SW 1271 (cell line): ENCODE measurements at places on chromosomes 5 and 9.

GRCh38 chr9:83280790-83281189 is 217.8 kb upstream of the RASEF start:
- DNase-seq = no peak

DNA sequence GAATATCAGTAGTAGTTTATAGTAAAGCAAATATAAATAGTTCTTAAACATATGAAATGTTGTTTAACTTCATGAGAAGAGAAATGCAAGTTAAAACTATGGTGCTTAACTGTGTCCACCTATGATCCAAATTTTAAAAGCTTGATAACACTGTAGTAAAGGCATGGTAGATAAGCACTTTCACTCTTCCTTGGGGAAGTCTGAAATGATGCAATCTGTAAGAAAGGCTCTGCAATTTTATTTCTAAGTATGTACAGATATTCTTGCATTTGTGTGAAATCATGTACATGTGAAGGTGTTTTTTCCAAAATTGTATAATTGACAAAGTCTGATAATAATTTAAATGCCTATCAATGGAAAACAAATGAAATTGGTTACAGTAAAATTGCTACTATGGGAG is 66.9 kb downstream of the SYK start:
- DNase-seq = no peak

- DNase-seq = no peak
These were observed 463.1 kb downstream of the NR2F1-AS1 start for GRCh38 chr5:93117751-93118531.

DNA sequence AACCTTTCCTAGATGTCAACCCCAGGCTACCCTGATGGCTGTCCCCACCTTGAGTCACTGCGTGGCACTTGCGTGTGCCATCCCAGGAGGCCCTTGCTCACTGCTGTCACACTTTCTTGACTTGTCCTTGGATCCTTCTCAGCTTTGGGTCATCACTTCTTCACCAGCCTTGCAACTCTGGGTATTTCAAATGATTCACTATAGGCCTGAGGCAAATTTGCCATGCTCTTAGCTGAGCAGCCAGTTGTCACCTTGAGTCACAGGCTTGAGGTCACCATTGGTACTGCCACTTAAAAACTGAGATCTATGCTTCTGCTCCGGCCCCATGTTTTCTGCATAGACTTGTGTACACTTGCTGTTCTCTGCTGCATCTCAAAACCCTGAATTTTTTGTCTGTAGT is 84.7 kb downstream of the BASP1 start:
- no peak for DNase-seq

DNA sequence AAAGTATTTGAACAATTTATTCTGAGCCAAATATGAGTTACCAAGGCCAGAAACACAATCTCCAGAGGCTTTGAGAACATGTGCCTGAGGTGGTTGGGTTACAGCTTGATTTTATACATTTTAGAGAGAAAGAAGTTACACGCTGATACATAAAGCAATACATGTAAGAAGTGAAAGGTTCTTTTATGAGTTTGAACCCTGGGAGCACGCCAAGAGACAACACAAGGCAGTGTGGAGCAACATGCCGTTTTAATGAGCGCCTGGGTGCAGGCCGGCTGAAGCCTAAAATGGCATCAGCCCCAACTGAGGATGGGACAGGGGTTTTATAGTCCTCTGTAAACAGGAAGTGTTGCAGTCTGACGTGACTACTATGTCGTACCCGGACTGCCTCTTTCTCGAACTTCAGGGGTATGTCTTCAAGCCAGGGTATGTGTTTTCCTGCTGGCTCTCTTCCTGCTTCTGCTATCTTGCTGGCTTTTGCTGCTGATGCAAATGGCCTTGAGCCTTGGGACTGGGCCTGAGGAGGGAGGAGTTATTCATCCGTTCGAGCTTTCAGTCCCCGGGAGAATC is 193.7 kb downstream of the CYLC2 start:
- no peak for DNase-seq

DNA sequence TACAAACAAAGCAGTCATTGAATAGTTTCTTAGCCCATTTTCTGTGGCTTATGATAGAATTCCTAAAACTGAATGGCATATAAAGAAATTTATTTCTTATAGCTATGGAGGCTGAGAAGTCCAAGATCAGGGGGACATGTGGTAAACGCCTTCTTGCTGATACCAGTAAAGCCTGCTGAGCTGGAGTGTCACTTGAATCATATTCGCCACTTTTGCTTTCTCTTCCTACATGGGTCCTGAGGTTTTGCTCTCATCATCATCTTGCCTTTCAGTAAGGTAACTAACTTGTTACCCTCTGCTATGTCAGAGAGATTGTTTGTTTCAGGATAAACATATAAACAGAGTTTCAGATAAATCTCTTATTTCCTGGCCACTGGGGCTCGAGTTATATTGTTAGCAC is 203.3 kb upstream of the DMRT1 start:
- no peak for DNase-seq

- no peak for DNase-seq
These were observed 95.4 kb downstream of the CACNA1B start for GRCh38 chr9:137972988-137973470.

- no peak for DNase-seq
These were observed 110.2 kb downstream of the LHFPL2 start for GRCh38 chr5:78538240-78538850.

DNA sequence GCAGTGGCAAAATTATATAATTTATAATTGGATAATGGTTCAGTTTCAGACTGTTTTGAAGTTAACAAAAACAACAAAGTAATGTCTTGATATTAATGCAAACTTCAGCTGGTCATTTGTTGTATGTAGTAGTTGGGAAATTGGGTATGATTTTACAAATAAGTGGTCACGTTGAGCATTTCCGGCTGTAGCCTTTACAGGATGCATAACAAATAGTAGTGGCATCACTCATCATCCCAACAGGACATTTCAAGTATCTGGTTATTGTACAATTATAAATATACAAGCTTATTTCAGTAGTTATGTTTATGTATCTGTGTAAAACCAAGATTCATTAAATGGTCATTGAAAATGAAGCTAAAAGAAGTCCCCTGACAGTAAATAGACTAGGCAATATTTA is 72.9 kb downstream of the SMIM15 start:
- DNase-seq = no peak

GRCh38 chr5:142966121-142966420 is 195.9 kb downstream of the ARHGAP26 start:
- DNase-seq = no peak

DNA sequence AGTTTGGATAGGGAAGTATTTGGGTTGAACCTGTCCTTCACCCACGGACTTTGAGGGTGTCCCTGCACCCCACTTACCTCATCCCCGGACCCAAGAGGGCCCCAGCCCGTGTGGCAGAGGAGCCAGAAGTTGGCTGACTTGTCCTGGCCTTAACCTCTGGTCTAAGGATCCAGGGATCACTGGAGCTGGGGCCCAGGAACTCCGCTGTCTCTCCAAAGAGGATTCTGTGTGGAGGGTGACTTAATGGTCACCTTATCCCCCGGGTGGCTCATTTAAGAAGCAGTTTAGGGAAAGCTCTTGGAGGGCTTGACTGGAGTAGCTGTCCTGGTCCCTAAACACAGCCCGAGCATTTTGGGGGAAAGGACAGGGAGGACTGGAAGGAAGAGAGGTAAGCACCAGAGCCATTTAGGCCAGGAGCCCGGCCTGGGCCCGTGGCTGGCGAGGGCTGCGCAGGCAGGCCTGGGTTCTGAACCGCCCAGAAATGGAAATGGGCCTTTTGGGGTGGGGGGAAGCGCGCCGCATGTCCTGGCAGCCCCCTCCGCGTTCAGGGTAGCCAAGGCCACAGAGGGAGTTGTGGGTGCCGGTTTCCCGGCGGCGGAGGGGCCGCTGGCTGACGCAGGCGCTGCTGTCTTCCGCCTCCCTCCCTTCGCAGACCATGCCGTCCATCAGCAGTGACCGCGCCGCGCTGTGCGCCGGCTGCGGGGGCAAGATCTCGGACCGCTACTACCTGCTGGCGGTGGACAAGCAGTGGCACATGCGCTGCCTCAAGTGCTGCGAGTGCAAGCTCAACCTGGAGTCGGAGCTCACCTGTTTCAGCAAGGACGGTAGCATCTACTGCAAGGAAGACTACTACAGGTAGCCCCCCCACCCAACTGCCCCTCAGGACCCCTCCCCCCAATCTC is 2.0 kb downstream of the LHX2 start:
- DNase-seq = no peak

GRCh38 chr5:158487664-158488063 is 612.1 kb downstream of the EBF1 start:
- DNase-seq = no peak

DNA sequence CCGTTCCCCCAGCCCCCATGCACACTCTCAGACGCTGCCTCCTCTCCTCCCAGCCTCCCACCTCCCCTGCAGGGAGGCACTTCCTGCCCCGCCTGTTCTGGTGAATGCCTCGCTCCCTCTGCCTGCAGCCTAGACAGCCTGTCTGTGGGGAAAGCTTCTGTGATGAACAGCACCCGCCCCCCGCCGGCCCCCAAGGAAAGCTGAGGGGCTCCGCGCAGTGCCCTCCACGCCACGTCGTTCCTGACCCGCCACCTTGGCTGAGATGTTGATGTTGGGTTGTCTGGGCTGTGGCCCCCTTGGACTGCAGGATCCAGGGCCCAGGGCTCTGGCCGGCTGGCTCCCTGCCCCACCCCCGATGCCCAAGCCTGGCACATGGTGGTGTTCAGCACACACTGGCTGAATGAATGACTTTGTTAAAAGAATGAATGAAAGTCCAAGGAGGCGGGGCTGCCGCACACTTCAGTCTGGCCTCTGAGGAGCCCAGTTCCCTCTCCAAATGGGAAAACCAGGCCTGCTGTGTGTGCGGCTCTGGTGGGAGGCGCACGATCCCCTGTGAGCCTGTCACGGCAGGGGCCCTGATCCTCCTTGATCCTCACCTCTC is 2.1 kb upstream of the MYMK start:
- no peak for DNase-seq

GRCh38 chr5:1255081-1255561 is 29.9 kb downstream of the SLC6A18 start:
- DNase-seq = no peak

DNA sequence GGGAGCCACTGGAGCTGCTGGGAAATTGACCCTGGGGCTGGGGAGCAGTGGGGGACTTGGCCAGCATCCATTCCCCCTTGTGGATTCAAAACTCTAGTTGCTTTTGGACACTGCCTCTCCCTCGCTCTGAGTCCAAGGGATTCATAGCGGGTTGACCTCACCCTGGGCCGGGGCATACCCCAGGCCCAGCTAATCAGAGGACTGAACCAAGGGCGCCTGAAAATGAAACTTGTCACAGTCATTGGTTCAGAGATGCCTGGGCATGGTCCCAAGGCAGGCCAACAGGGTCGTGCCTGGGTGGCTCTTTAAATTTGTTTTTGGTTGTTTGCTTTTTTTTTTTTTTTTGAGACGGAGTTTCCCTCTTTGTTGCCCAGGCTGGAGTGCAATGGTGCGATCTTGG is 22.6 kb downstream of the STK10 start:
- DNase-seq = no peak

DNA sequence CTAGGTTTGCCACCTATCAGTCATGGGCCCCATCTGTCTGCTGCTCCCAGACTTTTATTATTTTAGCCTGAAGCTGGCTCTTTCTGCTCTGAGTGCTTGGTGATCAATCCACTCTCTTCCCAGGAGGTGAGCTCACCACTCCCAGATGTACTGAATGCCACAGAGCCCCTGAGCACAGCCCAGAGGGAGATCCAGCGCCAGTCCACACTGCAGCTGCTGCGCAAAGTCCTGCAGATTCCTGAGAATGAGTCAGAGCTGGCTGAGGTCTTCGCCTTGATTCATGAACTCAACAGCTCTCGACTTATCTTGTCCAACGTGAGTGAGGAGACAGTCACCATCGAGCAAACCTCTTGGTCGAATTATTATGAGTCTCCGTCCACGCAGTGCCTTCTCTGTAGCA is 36.0 kb downstream of the HMGXB3 start:
- DNase-seq = peak; percentile 45

GRCh38 chr5:74502479-74502950 is 138.0 kb downstream of the ENC1 start:
- DNase-seq = no peak

DNA sequence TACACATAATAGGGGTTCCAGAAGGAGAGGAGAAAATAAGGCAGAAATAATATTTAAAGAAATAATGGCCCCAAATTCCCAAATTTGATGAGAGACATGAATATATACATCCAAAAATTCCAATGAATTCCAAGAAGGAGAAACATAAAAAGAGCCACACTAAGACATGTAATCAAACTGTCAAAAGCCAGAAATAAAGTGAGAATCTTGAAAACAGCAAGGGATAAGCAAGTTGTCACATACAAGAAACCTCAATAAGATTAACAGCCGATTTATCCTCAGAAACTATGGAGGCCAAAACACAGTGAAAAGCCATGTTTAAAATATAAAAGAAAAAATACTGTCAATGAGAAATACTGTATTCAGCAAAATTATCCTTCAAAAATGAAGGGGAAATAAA is 14.5 kb downstream of the CATSPER3 start:
- no peak for DNase-seq

DNA sequence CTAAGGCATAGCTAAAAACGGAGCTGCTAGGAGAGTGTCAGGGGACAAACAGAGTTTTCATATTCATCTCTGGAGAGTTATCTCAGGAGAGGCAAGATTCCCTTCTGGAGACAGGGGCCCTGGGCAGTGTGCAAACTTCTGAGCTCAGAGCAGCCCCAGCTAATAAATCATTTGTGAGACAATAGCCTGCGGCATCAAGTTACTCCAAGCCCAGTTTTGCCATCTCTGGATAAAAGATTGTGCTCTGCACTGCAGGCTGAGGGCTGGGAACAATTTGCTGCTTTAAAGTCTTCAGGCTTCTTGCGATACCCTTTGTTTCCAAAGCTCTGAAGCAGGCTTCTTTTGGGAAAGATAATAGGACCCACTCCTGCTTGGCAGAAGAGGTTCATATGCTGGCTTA is 164.3 kb upstream of the BRINP1 start:
- no peak for DNase-seq

- no peak for DNase-seq
These were observed 130.4 kb upstream of the PRLR start for GRCh38 chr5:35360671-35361070.

GRCh38 chr5:174751154-174752000 is 27.0 kb downstream of the MSX2 start:
- DNase-seq = no peak

- no peak for DNase-seq
These were observed 43.9 kb downstream of the ARHGAP26 start for GRCh38 chr5:142814122-142814521.
